ENCODE measurements at places on chromosomes 12 and 14. TPM values are rescaled to one million over a fixed set of nuclear protein-coding genes. Genes with fewer than 3 reads are reported as not detected.

DNA sequence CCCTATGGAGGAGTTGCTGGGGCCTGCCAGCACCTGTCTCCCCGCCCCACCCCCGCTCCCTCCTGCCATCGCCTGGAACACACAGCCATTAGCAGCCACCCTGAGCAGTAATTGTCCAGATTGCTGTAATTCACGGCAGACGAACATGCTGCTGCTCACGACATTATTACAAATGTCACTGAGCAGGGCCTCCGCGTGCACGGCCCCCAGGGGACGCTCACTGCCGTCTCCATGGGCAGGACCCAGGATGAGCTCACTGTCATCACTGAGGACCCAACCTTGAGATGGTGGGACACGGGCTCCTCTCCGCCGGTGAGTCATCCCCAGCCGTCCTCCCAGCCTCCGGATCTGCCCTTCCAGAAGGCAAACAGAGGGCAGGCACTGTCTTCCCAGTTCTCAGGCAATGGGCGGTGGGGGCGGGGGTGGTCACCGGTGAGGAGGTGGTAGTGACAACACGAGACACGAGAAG, 100.4 kb downstream of the RFLNA start:
- H3K4me3 ChIP-seq = no peak overlapping the region
- H3K36me3 ChIP-seq = no peaks in the 10 kb centered on the region
- peak overlapping the region; percentile 90 for H3K27ac ChIP-seq
- peak; percentile 38 for DNase-seq
- H3K4me1 ChIP-seq = peaks cover 30% of the 10 kb centered on the region
- no peaks in the 10 kb centered on the region for H3K27me3 ChIP-seq

The TCL1B gene
- total RNA-seq = not detected

DNA sequence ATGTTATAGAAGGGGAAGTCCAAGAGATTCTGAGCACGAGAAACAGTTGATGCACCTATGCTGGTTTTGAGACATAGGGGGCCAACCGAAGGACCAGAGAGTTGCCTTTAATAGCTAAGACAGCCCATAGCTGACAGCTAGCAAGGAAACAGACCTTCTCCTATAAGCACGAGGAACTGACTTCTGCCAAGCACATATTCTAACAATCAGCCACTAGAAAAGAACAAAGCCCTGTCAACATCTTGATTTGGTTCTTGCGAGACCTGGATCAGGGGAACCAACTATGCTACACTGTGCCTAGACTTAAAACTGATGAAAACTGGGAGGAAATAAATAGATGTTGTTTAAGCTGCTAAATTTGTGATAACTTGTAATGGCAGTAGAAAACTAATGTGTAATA, 785.6 kb downstream of the TMTC2 start:
- H3K36me3 ChIP-seq = no peaks in the 10 kb centered on the region
- no peaks in the 10 kb centered on the region for H3K27me3 ChIP-seq
- H3K4me3 ChIP-seq = no peak overlapping the region
- H3K4me1 ChIP-seq = no peaks in the 10 kb centered on the region
- DNase-seq = no peak

DNA sequence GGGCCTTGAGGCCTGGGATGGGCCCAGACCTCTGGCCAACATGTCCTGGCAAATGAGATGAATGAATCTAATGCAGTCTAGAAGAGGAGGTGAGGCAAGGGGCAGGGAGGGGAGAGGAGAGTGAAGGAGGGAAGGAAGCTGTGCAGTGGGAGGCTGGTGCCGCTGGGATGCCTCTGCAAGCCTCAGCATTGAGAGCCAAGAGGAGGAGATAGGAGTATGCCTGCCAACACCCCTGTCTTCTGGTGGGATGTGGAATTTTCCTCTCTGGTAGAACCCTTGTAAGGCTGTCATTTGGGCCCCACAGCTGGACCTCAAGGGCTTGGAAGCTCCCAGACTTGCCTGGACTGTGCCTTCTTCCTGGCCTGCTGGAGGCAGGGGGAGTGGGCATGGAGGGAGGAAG, 21.9 kb downstream of the KRT80 start:
- no peak for DNase-seq
- no peaks in the 10 kb centered on the region for H3K36me3 ChIP-seq
- H3K4me3 ChIP-seq = no peak overlapping the region

DNA sequence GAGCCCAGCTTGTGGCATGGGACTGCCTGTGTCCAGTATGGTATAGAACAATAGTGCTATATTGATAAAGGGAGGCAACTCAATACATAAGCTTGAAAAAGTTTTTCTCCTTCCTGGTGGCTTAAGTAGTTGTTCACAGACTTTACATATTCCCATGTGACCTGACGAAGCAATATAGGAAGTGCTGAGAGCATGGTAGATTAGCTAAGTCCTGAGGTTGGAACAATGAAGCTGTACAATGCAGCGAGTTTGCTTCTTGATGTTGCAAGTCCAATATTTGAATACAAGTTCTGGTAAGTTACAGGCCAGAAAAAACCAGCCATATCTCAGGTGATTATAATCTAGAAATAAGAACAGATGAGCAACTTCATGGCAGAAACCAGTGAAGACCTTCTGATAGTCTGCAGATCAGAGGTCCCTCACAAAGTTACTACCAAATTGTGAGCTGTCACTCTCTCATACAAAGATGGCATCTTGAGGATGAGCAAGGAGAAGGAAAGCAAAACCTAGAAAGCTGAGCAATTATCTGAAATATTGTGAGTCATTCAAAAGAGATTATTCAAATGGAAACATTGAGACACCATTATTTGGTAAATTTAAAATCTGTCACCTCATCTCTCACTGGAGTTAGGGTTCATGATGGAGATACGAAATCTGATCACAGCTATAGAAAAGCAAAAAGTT, 72.9 kb upstream of the BTG1 start:
- no peaks in the 10 kb centered on the region for H3K36me3 ChIP-seq
- H3K27ac ChIP-seq = no peak overlapping the region
- no peaks in the 10 kb centered on the region for H3K27me3 ChIP-seq
- no peaks in the 10 kb centered on the region for H3K4me1 ChIP-seq
- no peak for DNase-seq
- no peak overlapping the region for H3K4me3 ChIP-seq

DNA sequence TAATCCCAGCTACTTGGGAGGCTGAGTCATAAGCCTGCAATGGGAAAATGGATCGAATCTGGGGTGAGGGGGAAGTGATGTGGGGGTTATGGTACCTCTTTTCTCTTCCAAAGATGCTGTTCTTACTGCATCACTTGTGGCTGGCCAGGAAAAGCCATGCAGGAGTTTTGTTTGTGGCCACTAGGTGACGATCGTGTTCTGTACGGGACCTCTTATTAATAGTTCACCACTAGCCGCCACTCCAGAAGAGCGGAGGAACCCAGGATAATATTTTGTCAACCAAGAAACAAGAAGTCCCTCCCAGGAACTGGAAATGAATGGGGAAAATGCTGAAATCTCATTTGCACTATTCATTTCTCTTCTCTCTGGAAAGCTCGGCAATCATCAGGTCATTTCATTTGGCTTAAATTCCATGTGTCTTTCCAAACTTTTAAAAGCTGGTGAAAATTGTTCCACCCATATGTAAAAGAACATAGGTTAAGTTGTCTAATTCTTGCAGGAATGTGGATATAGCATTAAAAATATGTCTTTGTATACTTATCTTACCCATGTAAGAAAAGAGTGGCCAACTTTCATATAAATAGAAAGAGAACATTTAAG, 8.9 kb downstream of the GPR65 start:
- H3K27ac ChIP-seq = no peak overlapping the region
- peak; percentile 39 for DNase-seq
- H3K4me3 ChIP-seq = no peak overlapping the region
- H3K27me3 ChIP-seq = no peaks in the 10 kb centered on the region

The DLK1 gene
- 41.1 TPM for total RNA-seq

DNA sequence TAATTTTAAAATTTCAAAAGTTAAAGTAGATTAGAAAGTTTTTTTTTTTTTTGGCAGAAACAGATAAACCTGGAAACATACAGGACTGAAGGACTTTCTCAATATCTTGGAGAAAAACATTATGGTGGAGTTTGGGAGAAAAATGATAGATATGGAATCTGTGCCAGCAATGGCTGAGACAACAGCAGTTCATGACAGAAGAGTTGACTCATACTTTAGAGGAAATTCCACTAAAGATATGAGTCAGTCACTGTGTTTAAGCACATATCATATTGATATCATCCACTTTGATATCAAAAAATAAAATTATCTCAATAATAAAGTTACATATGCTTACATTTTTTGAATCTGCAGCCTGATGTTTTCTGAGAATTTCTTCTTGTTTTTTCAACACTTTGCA, 193.9 kb upstream of the OR4E1 start:
- H3K4me1 ChIP-seq = no peaks in the 10 kb centered on the region
- H3K27ac ChIP-seq = no peak overlapping the region
- no peaks in the 10 kb centered on the region for H3K36me3 ChIP-seq
- H3K27me3 ChIP-seq = no peaks in the 10 kb centered on the region
- no peak for DNase-seq

- H3K4me1 ChIP-seq = no peaks in the 10 kb centered on the region
- no peaks in the 10 kb centered on the region for H3K36me3 ChIP-seq
- H3K27ac ChIP-seq = no peak overlapping the region
- no peak for DNase-seq
- H3K27me3 ChIP-seq = no peaks in the 10 kb centered on the region
- H3K4me3 ChIP-seq = no peak overlapping the region
Measured at GRCh38 chr14:96762650-96763049, 34.5 kb upstream of the VRK1 start.

DNA sequence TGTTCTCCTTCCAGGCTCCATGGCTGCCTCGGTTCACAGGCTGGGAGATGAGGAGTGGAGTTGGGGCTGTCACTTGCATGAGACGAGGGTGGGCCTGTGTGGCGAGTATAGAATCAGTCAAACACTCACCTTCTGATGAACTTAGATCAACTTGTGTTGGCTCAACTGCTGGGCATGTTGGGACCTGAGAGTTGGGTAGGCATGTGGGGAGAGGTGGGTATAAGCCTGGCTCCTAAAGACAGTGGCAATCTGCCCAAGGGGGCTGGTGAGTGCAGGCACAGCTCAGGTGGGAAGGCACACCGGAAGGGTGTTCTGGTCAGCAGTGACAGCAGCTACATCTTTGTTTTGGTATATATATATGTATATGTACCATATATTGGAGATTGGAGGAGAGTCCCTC, 30.1 kb upstream of the TDRD9 start:
- no peaks in the 10 kb centered on the region for H3K36me3 ChIP-seq
- H3K4me1 ChIP-seq = no peaks in the 10 kb centered on the region
- no peaks in the 10 kb centered on the region for H3K27me3 ChIP-seq
- DNase-seq = no peak
- H3K4me3 ChIP-seq = no peak overlapping the region

The SRRM4 gene
- total RNA-seq = 0.09 TPM

GRCh38 chr14:75123991-75124390, 2.9 kb downstream of the NEK9 start:
- H3K4me1 ChIP-seq = no peaks in the 10 kb centered on the region
- peak; percentile 46 for DNase-seq
- peak overlapping the region; percentile 21 for H3K27ac ChIP-seq

The CLMN gene
- total RNA-seq = 17.7 TPM

DNA sequence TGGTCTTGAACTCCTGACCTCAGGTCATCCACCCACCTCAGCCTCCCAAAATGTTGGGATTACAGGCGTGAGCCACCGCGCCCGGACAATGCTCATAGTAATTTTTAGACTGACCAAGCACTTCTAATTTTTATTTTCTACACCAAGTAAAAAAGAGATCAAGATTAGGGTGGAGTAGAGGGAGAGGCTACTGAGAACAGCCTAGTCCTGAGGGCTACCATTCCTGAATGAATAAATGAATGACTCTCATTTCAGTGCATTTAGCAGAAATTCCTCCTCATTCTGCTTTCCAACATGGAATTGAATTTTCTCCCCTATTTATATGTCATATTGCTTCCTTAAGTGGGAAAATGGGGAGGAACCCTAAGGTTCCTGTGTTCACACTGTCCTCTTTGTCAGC, 26.4 kb downstream of the BBOF1 start:
- no peaks in the 10 kb centered on the region for H3K4me1 ChIP-seq
- H3K27ac ChIP-seq = no peak overlapping the region
- H3K27me3 ChIP-seq = no peaks in the 10 kb centered on the region

DNA sequence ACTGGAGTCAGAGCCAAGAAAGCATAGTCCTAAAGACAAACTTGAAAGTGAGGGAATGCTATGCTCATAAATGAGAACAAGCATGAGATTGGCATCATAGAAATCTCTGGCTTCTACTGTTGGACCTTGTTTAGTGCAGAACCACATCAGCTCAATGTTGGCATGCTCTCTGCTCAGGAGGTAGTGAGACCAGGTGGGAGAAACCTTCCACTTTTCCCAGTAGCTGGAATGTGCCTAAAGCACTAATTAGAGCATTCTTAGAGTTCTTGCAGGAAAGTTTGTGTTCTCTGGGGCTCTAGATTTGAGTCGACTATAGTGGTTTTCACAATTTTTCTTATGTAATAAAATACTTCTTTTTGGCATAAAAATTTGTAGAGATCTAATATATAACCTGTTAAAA, 159.7 kb upstream of the PRICKLE1 start:
- H3K27me3 ChIP-seq = no peaks in the 10 kb centered on the region
- H3K36me3 ChIP-seq = no peaks in the 10 kb centered on the region
- no peak for DNase-seq
- no peak overlapping the region for H3K27ac ChIP-seq
- no peak overlapping the region for H3K4me3 ChIP-seq

- H3K27me3 ChIP-seq = no peaks in the 10 kb centered on the region
- no peak overlapping the region for H3K27ac ChIP-seq
- H3K36me3 ChIP-seq = no peaks in the 10 kb centered on the region
- H3K4me3 ChIP-seq = no peak overlapping the region
- no peaks in the 10 kb centered on the region for H3K4me1 ChIP-seq
Measured at GRCh38 chr12:51883295-51883694, 4.6 kb upstream of the ANKRD33 start.
